ENCODE measurements at places on chromosomes 12 and 14.

DNA sequence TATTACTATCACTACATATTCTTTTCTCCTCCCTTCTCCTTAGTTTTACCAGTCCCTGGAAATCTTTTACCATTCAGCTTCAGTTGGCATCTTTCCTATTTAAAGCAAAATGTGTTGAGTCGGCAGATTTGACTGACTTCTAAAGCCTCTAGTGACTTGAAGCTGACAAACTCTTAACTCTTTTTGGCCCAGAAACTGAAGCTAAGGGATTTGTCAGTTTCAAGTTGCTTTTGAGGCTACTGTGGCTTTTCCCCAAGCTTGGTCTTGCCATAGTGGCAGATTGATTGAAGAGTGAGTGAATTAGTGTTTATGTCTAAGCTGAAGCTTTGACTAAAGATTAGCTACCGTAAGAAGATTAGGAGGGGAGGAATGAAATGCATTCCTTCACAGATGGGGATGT lies 104.0 kb downstream of the ETNK1 start:
- DNase-seq: no peak

DNA sequence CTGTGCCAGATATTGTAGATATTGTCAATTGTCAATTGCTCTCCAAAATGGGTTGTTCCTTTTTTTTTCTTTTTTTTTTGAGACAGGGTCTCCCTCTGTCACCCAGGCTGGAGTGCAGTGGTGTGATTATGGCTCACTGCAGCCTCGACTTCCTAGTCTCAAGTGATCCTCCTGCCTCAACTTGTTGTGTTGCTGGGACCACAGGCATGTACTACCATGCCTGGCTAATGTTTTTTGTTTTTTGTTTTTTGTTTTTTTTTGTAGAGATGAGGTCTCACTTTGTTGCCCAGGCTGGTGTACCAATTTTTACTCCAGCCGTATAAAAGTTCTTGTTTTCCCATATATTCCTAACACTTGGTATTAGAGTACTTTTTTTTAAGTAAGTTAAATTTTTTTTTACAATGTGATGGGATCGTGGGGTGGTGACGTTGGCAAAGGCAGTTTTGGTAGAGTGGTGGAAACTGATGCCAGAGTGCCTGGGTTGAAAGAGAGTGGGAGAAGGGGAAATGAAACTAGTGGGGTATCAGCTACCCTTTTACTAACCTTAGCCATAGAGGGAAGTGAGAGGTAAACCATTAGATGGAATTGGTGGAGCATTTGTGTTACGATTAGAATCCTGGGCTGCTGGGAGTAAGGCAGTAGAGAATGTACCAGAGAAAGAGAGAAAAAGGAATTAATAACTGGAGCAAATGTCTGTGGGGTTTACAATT lies 33.0 kb upstream of the CFAP54 start:
- no peak for DNase-seq

DNA sequence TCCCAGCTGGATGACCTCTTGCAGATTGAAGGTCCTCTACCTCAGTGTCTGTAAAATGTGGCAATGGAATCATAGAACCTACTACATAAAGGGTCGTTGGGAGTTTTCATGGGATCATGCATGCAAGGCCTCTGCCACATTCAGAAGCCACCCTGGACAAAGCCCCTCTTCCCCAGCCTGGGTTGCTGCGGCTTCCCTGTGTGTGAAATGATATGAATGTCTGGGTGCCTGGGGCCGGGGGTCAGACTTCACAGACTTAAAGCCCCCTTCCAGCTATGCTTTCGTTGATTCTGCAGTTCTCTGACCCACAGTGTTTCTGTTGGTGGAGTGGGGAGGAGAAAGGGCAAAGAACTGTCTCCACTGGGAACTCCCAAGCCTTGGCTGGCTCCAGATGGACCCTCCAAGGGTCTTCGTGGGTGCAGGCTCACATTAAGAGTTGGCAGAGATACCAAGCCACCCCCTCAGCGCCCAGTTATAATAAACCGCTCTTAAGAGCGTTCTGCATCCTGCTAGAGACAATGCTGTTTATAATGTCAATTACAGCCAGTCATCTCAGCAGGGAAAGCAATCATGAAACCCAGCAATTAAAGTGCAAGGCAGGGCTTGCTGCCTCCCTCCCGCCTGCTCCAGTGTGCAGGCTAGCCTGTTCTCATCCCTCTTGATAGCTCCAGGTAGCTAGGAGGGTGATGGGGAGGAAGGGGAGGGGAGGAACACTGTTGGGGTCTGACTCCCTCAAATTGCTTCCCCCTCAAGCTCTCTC lies 210.9 kb upstream of the FKBP4 start:
- no peak for DNase-seq

DNA sequence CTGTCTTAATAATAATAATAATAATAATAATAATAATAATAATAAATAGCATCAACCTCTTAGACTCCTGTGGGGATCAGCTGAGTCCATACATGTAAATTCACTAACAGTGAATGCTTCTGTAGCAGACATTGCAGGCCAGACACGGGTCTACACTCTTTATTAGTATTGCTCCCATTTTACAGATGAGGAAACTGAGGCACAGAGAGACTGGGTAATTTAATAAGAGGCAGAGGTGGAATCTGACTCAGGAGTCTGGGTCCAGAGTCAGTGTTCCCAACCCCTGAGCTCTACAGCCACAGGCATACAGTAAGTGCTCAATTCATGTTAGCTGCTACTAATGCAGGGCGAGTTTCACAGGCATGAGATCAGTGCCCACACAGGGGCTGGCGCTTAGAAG lies 123.2 kb upstream of the MAP1LC3B2 start:
- no peak for DNase-seq

GRCh38 chr12:109770861-109771670 lies 57.4 kb downstream of the FAM222A start:
- DNase-seq: no peak

GRCh38 chr14:36028218-36028617 lies 148.3 kb downstream of the PTCSC3 start:
- DNase-seq: no peak

Measured in endothelial cell (in vitro differentiated cells).